ENCODE measurements at places on chromosomes 5 and 9. TPM values are rescaled to one million over a fixed set of nuclear protein-coding genes. Genes with fewer than 3 reads are reported as not detected.

GNA14 gene
- polyA plus RNA-seq, result 0.25 TPM

- peaks cover 13% of the 10 kb centered on the region for H3K27me3 ChIP-seq
- no peak overlapping the region for H3K27ac ChIP-seq
- H3K4me1 ChIP-seq, result peaks cover 4% of the 10 kb centered on the region
- no peak overlapping the region for H3K4me3 ChIP-seq
- no peak for DNase-seq
Measured at GRCh38 chr9:136246849-136247550, 1.4 kb upstream of the QSOX2 start.

DNA sequence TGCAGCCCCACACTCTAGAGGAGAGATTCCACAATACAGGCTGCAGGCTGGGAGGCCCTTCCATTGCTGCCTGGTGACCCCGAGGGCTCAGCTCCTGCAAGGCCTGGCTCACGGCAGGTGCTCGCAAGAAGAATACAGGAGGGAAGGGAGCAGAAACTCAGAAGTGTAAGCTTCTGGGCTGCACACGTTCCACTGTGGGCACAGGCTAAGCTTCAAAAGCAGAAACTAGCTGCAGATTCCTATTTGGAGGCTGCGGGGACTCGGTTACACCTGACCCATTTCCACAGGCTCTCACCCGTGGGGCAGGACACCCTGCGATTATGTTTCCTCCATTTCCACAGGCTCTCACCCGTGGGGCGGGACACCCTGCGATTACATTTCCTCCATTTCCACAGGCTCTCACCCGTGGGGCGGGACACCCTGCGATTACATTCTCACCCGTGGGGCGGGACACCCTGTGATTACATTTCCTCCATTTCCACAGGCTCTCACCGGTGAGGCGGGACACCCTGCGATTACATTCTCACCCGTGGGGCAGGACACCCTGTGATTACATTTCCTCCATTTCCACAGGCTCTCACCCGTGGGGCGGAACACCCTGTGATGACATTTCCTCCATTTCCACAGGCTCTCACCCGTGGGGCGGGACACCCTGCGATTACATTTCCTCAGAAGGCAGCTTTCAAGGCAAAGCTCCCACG is 10.3 kb downstream of the LPCAT1 start:
- DNase-seq, result no peak
- H3K4me1 ChIP-seq, result peaks cover 30% of the 10 kb centered on the region
- no peaks in the 10 kb centered on the region for H3K27me3 ChIP-seq
- no peak overlapping the region for H3K4me3 ChIP-seq
- no peak overlapping the region for H3K27ac ChIP-seq
- H3K36me3 ChIP-seq, result peaks cover 23% of the 10 kb centered on the region

DNA sequence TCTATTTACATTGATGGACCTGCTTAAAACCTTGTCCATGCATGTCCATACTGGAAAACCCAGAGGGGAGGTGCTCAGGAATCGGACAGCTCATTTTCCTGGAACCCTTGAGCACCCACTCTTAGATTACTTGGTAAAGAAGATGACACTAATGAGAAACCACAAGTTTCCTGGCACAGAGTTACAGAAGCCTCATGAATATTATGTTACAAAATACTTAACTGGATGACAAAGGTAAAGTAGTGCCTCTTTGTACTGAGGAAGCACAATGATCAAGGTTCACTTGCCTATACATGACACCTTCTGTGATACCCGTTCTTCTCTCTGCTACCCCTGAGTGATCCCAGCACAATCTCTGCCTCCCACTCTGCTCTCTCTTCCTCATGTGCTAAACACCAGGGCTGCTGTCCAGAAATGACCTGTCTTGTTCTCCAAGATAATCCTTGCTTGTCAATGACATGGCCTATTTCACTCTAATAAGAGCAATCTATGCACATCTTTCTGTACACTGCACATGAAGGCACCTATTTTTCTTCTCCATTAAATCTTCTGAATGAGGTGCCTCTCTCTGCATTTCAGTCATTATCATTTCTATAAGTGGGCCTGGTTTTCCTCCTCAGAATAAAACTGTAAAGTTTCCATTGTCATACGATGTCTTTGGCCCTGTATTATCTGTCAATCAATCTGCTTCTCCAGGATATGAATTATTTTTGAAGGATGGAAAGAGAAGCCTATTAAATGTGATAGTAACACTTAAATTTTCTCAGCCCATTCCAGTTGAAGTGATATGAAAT is 684.0 kb upstream of the ACO1 start:
- H3K4me1 ChIP-seq, result no peaks in the 10 kb centered on the region
- no peaks in the 10 kb centered on the region for H3K36me3 ChIP-seq
- DNase-seq, result no peak
- H3K27ac ChIP-seq, result no peak overlapping the region

DNA sequence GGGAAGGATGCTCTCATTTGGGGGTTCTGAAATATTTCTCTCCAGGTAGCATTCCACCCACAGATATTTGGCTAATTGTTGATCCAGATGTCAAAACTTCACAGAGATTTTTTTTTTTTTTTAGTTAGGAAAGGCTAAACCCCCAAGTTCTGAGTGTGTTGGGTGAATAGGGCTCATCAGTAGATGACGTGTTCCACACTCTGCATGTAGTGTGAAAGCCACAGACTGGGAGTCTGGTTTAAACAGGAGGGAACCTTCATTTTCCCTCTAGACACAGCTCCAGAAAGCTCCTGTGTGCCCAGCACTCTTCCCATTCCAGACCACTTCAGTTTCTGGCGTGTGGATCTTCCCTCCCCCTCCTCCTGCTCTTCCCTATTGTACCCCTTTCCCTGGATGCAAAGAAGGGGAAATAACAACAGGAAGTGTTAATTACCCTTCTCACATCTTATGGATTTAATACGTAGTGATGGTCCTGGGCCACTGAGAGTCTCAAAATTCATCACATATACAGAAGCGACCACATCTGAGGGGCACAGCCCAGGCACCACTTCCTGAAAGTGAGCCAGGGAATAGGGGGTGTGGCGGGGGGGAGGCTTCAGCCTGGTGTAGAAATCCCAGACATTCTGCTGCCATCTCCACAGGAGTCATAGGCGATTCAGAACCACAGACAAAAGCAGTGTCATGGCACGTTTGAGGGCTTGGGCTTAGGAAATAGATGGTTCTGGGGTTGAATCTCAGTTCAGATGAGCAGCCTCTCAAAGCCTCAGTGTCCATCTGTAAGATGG is 65.1 kb downstream of the DAP start:
- H3K4me3 ChIP-seq, result no peak overlapping the region
- peaks cover 17% of the 10 kb centered on the region for H3K4me1 ChIP-seq

DNA sequence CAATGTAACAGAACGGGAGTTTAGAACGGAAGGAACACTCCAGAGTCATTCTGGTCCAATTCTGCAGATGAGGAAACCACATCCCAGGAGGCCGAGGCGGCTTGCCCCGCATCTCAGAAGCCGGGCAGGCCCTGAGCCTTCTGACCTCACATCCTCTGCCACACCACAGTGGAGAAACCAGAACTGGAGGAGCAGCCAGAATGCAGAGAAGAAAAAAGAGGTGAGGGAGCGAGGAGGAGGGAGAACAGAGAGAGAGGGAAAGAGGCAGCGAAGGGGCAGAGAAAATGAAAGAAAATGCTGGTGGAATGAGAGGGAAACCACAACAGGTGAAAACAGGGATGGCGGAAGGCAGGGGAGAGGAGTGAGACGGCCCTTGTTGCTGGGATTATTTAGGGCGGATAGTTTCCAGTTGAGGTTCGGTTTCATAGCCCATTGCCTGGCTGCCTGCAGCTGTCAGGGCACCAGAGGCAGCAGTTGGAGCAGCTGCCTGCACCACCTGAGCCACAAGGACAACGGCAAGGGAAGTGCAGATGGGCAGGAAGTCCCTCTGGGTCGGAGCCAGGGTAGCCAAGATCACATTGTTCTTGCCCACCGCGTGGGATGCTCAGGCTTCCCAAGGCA is at the start of gene HMHB1:
Gene HMHB1, plus strand, starts transcription at position 77 of the 621 bp plus-strand sequence.
- H3K36me3 ChIP-seq, result no peaks in the 10 kb centered on the region
- H3K27me3 ChIP-seq, result no peaks in the 10 kb centered on the region
- H3K4me1 ChIP-seq, result no peaks in the 10 kb centered on the region
- DNase-seq, result no peak
- H3K27ac ChIP-seq, result no peak within 1 kb of the TSS
- H3K4me3 ChIP-seq, result no peak within 1 kb of the TSS

GRCh38 chr5:82785456-82785855 is 291.7 kb downstream of the TMEM167A start:
- no peak overlapping the region for H3K4me3 ChIP-seq
- no peak overlapping the region for H3K27ac ChIP-seq
- no peak for DNase-seq
- no peaks in the 10 kb centered on the region for H3K27me3 ChIP-seq
- H3K36me3 ChIP-seq, result no peaks in the 10 kb centered on the region

GRCh38 chr9:4603830-4604229 is 58.3 kb upstream of the PLPP6 start:
- H3K27me3 ChIP-seq, result no peaks in the 10 kb centered on the region
- DNase-seq, result no peak
- no peak overlapping the region for H3K27ac ChIP-seq
- no peaks in the 10 kb centered on the region for H3K4me1 ChIP-seq

All from fibroblast of lung (primary cell).